Esophagus muscularis mucosa (tissue), 4 donors: ENCODE measurements at places on chromosomes 1 and 21. TPM values are rescaled to one million over a fixed set of nuclear protein-coding genes. Genes with fewer than 3 reads are reported as not detected.

HSD3B1 gene
- not detected for total RNA-seq

TTLL10 gene
- not detected for total RNA-seq

TCEANC2 gene
- 7.6 TPM for total RNA-seq

CD48 gene
- total RNA-seq, result 14.6 TPM

MED8 gene
- total RNA-seq, result 34.1 TPM

TFF3 gene
- 24.4 TPM for total RNA-seq
